ENCODE measurements at places on chromosomes 6 and 20.

- DNase-seq = no peak
Observed at GRCh38 chr6:122645256-122645655, 35.1 kb downstream of the PKIB start.

DNA sequence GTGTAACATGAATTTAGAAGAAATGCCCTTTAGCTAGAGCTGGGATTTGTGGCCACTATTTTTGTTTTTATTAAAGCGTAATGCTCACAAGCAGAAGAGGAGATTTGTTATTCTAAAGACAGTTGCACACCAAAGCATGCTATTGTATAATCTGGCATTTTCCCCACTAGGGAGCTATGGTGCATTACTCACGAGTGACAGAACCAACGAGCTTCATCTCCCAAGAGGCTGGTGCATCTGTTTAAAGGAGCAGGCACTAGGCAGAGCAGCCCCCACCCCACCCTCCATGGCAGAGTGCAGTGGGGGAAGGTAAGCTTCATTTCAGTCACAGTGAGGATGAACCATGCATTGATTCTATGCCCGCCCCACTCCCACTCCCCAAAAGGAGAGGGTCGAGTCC lies 287.3 kb upstream of the TSHZ2 start:
- no peak for DNase-seq

DNA sequence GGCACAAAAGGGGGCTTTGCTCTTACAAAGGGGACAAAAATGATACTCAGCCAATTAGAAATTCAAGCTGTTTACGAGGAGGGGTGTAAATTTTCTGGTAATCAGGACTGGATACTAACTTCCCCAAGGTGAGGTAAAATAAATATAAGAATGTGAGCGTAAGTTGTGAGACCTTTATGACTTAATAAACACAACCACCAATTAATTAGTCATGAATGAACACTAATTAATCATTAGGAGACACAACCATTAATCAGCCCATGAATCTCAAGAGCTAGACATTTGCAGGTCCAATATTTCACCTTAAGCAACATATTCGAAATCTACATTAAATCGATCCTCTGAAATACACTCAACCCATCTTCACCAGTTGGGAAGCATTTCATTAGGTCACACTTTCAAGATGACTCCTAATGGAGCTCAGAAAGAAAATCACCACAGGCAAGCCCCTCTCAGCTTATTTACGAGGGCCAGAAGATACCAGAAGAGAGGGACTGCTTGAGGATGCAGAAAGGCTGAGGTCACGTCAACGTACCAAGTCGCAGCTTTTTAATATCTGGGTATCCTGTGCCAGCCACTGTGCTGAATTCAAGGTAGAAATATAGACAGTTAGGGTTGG lies 2.7 kb downstream of the ADTRP start:
- DNase-seq = no peak

- no peak for DNase-seq
Observed at GRCh38 chr6:11209369-11209768, 23.1 kb downstream of the NEDD9 start.

- DNase-seq = no peak
Observed at GRCh38 chr6:83097204-83097603, 29.7 kb downstream of the DOP1A start.

GRCh38 chr6:27541212-27541932 lies 68.5 kb upstream of the ZNF184 start:
- DNase-seq = no peak

DNA sequence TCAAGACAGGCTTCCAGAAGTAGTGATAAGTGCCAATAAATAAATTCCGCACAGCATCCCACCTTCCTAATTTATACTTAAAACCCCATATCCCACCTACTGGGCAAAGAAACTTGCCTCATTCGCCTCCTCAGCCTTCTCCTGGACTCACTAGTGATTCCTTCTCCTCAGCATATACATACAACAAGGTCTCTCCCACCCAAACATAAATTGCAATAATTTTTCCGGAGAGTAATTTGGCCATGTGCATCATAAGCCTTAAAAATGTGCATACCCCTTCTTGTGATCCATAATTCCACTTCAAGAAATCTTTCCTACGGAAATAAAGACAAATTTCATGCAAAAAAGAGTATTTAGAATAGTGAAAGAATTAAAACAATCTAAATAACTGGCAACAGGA lies 26.8 kb downstream of the RANBP9 start:
- no peak for DNase-seq

GRCh38 chr6:130252527-130253237 lies 29.9 kb upstream of the SAMD3 start:
- no peak for DNase-seq

DNA sequence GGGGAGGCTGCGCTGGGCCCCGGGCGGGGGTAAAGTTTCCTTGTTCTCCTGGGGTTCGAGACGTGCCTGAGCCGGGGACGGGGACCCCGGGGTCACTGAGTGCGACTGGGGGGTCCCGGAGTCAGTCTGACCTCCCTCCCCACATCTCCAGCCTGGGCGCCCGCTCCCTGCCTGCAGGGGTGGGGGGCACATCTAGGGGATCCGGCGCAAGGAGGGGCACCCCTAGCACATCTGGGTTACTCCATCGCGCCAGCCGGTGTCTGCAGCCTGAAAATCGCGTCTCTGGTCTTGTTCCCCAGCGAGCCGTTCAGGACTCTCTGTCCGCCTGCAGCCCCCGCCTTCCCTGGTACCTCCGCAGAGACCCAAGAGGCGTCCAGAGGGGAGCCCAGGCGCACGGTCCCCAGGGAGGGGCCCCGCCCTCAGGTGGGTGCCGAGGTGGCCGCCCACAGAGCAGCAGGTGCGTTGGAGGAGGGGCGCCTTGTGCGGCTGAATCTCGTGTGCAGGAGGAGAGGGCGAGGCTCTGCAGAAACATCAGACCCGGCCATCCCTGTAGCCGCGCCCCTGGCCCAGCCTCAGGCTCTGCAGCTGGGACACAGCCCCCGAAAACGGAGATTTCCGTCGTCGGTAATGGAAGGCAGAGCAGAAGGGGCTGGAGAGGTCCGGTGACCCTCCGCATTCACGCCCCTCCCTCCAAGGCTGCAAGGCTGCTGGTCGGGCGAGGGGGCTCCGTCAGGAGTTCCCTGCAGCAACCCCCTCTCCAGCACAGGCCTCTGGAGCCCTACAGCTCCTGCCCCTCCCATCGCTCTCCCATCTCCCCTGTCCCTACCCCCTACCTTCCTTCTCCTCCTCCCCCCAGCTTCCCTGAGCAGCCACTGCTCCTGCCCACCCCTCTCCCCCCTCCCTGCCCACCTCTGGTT lies 628 bp upstream of the CHRNA4 start:
- no peak for DNase-seq

DNA sequence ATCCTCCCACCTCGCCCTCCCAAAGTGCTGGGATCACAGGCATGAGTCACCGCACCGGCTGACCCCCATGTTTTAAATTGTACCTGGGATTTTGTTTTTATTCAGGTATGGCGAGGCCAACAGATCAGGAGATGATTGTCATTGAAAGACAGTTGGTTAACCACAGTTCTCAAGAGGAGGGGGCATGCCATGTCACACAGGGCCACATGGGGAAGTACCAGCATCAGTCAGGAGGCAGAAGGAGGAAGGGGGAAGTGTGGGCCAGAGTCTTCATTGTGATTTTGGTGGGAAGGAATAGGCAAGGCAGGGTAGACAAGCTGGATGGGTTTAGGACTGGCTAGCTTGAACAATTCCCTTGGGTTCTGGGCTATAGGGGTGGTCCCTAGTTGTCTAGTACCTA lies 9.9 kb upstream of the MMP9 start:
- DNase-seq = no peak

DNA sequence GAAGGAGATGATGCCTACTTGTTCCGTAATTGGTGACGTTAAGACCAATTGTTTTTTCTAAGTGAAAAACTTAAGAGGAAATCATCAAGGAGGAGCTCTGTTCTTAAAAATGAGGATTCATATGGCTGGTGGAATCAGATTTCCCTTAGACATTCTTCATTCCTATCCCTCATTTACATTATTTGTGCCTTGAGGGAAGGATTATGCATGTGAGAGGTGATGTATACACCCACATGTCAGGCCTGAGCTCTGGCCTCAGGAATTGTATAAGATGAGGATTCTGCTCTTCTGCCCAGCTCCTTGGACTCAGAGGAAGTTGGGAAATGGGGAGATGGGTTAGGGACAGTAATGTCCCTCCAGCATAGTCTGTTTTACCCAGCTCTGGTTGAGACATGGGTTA lies 42.3 kb downstream of the SCP2D1 start:
- DNase-seq = no peak

DNA sequence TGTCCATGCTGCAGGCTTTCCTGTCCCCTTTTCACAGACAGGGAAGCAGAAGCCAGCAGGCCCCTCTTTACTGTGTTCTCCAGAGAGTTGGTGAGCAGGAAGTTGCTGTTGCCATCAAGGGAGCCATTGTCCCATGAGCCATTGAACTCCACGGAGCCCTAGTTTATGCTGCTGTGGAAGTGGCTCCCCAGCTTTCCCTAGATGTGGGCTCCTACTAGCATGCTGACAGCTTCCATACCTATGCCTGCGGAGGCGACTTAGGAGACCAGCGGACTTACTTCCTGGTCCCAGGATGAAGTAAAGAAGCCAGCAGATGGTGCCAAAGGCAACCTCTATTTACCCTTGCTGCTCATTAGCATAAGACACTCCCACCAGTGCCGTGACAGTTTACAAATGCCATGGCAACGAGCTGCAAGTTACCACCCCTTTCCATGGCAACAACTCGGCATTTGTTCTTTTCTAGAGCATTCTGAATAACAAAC lies 30.8 kb upstream of the FKBP1A start:
- no peak for DNase-seq

GRCh38 chr20:53069132-53069531 lies 97.0 kb downstream of the TSHZ2 start:
- DNase-seq = no peak

DNA sequence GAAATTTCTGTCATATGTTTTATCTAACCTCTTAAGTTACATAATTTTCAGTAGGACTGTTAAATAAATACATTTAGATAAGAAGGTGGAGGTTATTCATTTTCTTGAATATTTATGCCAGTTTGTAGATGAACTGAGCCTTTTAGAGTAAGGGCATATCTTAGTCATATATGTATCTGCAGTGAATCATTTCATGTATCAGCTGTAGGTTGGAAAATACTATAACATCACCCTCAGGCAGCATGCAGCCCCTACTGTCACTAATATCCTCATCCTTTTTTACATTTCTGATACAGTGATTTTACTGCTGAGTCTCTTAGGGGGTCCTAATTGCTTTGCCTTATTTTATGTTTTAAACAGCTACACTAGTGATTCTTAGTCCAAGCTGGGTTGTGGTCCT lies 19.5 kb upstream of the SUMO4 start:
- DNase-seq = no peak

- DNase-seq = no peak
Observed at GRCh38 chr20:577167-577791, 32.8 kb downstream of the TCF15 start.

GRCh38 chr20:6468423-6469116 lies 298.9 kb upstream of the BMP2 start:
- DNase-seq = no peak

GRCh38 chr6:90537723-90538258 lies 49.1 kb downstream of the MAP3K7 start:
- DNase-seq = no peak

GRCh38 chr6:96743496-96743895 lies 93.8 kb downstream of the GPR63 start:
- no peak for DNase-seq

DNA sequence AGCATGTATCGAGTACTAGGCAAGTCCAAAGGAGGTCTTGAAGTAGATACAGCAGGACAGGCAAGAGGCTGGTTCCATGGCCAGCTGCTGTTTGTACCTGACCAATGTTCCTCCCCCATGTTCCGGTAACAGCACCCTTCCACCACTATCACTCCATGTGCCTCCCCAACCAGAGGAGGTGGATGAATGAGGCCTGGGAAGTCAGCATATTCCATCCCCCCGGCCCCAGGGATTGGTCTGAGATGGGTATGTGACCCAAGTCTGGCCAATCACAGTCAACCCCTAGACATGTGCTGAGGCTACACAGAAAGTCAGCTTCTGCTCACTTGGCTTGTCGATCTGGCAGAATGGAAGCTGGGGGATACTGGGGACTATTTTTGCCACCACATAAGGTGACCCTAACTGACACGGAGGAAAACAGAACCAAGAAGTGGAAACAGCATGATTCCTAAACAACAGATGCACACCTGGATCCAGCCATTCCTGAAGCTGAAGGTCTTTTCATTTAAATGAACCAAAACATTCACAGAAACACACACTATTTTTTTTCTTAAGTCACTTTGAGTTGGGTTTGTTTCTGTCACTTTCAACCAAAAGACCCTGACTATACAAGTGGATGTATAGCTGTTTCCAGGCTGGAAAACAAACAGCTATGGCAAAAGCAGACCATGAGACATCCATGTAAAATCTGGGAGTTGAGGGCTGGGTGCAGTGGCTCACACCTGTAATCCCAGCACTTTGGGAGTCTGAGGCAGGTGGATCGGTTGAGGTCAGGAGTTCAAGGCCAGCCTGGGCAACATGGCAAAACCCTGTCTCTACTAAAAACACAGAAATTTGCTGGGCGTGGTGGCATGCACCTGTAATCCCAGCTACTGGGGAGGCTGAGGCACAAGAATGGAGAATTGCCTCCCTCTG lies 70.4 kb upstream of the PTPN1 start:
- no peak for DNase-seq

GRCh38 chr6:110033749-110034666 lies 55.9 kb downstream of the GPR6 start:
- DNase-seq = no peak

GRCh38 chr6:118092086-118092485 lies 185.0 kb downstream of the SLC35F1 start:
- no peak for DNase-seq

DNA sequence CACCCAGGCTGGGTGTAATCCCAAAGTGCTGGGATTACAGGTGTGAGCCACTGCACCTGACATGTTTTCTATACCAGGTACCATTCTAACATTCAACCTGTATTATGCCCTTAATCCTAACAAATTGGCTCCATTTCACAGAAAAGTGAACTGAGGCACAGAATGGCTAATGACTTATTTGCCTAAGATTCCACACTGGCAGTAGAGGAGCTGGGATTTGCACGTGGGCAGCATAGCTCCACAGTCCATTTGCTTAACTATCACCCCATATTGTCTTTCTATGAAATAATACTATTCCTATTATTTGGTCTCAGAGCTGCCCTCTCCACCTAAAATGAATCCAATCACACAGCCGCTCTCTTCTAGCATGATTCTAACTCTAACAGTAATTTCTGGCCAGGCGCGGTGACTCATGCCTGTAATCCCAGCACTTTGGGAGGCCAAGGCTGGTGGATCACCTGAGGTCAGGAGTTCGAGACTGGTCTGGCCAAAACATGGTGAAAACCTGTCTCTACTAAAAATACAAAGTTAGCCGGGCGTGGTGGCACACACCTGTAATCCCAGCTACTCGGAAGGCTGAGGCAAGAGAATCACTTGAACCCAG lies 23.3 kb upstream of the MYMX start:
- no peak for DNase-seq

DNA sequence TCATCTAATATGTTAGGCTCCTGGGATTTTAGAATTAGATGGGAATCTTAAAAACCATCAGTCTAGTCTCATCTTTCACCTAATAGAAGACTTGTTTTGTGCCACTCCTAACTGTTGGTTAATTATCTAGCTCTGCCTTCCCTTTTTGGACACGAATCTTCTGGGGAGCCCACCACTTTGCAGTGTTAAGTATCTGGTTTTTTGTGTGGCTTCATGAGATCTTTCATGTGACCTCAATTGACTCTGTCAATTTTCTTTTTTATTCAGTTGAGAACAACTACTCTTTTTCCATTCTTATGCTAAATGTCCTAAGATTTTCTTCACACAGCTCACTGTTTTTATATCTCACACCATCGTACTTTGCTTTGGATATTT lies 16.9 kb downstream of the TBPL1 start:
- DNase-seq = no peak

- DNase-seq = no peak
Observed at GRCh38 chr6:20227350-20227749, 15.1 kb upstream of the MBOAT1 start.

GRCh38 chr6:151317995-151318365 lies 73.4 kb downstream of the ZBTB2 start:
- DNase-seq = no peak
